ENCODE measurements at places on chromosomes 16 and 17.

GRCh38 chr16:56267888-56268287 lies 76.6 kb downstream of the GNAO1 start:
- no peak for DNase-seq

DNA sequence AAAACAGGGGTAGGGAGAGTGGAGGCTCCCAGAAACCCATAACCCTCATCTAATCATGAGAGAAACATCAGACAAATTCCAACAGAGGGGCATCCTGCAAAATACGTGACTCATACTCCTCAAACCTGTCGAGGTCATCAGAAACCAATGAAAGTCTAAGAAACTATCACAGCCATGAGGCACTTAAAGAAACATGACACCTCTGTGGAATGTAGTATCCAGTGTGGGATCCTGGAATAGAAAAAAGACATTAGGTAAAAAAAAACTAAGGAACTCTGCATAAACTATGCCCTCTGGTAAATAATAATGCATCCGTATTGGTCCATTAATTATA lies 16.4 kb downstream of the CDH5 start:
- no peak for DNase-seq

GRCh38 chr17:72735592-72735991 lies 356.9 kb downstream of the SLC39A11 start:
- DNase-seq, result no peak

GRCh38 chr17:55177159-55177854 lies 87.5 kb upstream of the HLF start:
- no peak for DNase-seq

- DNase-seq, result no peak
These were observed 29.4 kb downstream of the KATNIP start for GRCh38 chr16:27579087-27579980.

- no peak for DNase-seq
These were observed 31.7 kb downstream of the RNF112 start for GRCh38 chr17:19442731-19443130.

DNA sequence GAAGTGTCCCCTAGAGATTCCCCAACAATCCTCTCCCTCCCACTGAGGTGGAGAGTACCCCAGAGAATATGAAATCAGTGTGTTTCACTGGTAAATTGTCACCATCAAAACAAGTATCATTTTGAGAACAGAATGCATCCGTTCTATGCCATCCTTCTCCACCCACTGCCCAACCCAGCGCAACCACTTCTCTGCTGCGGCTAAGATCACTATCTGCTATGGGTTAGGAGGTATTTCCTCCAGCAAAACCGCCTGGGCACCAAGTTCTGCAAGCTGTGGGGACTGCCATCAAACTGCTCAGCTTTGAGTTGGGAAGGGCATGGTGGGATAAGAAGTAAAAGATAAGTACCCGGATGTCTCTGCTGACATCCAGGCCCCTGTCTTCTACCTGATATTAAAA lies 24.4 kb downstream of the CNTNAP1 start:
- no peak for DNase-seq

DNA sequence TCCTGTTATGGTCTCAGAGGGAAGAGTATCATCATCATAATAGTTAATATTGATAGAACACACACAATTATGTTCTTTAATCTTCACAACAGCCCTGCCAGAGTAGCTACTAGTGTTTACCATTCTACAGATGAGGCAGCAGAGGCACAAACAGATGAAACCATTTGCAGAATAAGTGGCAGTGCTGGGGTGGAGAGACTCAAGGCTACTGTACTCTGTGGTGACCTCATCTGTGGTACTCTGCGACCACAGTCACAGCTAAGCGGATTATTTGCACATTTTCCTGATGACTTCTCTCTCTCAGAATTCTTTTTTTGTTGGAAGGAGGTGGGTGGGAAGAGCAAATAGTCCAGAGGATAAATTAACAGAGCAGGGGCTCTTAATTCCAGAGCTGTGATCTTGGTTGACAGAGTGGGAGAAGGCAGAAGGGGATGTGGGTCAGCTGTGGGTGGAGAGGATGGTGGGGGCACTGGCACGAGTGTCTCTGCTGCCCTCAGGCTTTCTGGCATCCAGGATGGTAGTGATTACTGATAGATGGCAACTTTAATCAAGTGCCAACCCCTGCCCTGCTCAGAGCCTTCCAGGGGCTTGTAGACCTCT lies 41.8 kb downstream of the MRM1 start:
- no peak for DNase-seq

DNA sequence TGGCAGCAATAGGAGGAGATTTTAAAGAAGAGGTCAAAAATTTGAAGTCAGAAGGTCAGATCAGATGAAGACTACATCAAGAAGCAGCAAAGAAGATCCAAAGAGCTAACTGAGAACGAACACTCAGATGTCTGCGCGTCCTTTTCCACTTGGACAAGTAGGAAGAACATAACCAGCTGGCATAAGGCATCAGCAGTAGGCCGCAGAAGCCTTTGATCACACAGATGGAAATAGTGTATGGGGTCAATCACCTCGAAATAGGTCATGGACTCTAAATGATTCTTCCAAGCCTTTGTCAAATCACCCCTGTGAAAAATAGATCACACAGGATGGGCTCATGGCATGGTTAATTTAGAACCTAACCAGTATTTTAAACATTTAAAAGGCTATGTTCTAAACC lies 56.4 kb upstream of the TOM1L1 start:
- DNase-seq, result no peak

GRCh38 chr16:84541999-84542817 lies 37.7 kb upstream of the MEAK7 start:
- no peak for DNase-seq

DNA sequence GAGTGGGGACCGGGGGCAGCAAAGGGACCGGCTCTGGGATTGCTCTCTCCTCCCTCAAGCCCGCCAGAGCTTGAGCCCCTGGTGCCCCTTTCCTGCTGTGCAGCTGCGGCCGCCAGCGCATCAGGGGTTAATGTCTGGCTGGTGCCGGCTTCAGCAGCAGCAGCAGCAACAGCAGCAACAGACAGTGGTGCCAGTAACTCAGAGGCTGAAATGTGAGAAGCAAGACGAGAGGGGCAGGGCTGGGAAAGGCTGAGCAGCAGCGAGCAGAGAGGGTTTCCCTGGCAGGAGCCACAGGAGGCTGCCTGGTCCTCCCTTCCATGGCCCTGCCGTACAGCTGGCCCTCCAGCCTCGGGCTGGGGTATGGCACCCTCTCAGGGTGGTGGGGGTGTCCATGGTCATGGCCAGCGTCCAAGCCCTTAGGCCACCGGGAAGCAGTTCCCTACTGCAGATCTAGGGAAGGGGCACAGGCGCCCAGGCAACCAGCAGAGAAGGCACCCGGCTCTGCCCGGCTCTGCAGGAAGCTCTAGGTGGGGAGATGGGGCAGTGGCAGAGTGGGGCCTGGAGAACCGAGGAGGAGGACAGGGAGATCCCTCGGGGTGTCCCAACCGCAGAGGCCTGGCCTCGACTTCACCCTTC lies 21.1 kb upstream of the TFAP4 start:
- no peak for DNase-seq

GRCh38 chr17:55394357-55395021 lies 27.1 kb downstream of the MMD start:
- DNase-seq, result peak; percentile 51

- DNase-seq, result peak; percentile 48
These were observed 15.2 kb downstream of the KRT23 start for GRCh38 chr17:40922239-40922638.

DNA sequence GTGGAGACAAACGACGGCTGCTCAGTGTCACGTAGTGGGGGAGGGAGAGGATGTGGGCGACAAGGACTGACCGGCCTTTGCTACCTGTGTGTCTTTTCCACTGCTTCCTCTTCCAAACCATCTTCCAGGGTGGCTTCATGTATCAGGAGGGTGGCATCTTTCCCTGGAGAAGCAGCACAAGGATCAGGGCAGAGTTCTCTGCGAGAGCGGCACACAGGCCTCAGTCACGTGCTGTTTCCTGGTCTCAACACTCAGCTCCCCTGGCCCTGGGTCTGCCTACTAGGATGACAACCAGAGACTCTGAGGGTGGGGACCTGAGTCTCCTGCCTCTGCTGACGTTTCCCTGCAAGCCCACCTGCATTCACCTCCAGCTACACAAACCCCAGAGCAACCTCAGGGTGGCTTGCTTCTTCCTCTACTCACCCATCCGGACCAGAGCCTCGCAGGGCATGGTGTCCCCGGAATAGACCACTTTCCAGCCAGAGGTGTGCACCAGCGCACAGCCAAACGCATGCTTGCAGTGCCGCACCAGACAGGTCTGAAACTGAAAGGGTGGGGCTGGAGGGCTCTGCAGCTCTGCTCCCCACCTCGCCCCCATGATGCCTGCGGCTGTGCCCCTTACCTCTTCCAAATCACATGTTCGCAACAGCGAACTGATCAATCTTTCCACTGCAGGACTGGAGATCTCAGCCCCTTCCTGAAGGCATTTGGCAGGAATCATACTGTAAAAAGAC lies 23.3 kb downstream of the ELAC2 start:
- no peak for DNase-seq

DNA sequence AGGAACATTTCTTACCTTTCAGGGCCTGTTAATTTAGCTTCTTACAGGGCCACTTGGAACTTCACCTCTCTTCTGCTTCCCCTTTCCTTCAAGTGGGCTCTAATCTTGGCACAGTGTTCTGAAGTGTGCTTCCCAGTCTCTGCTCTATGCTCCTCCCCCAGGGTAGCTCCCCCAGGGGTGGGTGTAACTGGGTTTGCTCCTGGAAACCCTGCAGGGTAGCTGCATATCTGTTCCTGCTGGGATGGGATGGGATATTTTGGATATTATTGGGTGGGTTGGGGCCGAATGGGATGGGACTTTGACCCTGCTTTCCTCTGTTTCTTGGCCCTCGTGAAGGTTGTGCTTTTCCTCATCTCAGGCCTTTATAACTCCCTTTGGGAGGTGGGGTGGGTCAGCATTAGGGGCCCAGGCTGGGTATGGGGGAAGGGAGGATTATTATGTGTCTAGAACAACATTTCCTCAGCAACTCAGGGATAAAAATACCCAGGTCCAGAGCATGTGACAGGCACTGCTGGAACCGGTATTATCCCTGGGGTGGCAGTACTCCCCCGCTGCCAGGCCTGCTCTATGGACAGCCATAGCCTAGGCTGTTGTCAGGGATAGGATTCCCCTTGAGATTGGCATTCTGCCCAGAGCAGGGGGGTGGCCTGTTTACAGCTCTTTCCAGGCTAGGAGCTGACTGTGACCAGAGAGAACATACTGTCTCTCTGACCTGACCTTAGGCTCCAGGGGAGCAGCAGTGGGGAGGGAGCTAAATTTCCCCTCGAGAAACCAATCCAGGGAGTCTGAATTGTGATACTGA lies 5.0 kb downstream of the NFE2L1 start:
- DNase-seq, result peak; percentile 74

DNA sequence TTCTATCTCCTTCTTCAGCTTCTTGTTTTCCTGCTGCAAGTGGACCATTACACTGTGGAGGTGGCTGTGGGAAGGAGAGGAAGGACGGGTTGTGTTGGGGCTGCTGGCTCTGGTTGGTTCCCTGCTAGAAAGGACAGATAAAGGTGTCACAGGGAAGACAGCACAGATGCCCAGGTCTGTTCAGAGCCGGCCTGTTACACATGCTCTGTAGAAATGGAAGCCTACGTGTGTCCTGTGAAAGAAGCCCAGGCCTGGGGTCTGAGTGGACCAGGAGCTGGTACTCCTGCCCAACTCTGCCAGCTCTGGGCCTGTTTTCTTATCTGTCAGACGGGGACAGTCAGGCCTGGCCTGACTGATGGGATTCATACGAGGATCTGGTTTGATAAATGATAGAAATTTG lies 26.4 kb downstream of the DHX38 start:
- DNase-seq, result no peak

- DNase-seq, result no peak
These were observed 24.9 kb downstream of the ZC3H18 start for GRCh38 chr16:88595101-88595500.

DNA sequence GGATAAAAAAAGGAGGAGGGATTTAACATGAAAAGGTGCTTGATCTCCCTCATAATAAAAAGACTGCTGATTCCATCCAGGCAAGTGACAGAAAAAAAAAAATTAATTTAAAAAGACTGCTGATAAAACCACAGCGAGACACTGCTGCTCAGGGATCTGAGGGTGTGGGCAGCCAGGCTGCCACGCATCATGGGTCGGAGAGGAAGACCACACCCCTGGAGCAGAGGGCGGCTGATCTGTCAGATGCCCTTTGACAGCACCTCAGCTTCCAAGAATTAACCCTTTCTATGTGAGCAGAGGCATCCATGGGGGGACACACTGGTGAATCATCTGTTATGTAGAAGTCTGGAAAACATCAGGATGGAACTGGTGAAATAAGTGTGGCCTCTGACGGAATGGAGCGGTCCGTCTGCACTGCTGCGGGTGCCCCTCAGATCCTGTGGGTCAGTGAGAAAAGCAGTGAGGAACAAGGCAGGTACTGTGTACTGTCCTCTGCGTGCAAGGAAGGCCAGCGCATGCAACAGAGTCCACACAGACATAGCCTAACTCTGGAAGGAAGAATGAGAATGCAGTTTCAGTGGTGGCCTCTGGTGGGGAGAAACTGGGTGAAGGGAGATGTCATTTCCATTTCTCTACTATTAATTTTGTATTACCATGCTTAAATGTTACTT lies 19.8 kb downstream of the MAPT start:
- DNase-seq, result no peak

GRCh38 chr17:48149787-48150463 lies 42.4 kb downstream of the SNX11 start:
- no peak for DNase-seq

GRCh38 chr16:85491798-85492294 lies 121.3 kb upstream of the GSE1 start:
- peak; percentile 67 for DNase-seq

- no peak for DNase-seq
These were observed 20.7 kb downstream of the DCAKD start for GRCh38 chr17:45030733-45031132.

DNA sequence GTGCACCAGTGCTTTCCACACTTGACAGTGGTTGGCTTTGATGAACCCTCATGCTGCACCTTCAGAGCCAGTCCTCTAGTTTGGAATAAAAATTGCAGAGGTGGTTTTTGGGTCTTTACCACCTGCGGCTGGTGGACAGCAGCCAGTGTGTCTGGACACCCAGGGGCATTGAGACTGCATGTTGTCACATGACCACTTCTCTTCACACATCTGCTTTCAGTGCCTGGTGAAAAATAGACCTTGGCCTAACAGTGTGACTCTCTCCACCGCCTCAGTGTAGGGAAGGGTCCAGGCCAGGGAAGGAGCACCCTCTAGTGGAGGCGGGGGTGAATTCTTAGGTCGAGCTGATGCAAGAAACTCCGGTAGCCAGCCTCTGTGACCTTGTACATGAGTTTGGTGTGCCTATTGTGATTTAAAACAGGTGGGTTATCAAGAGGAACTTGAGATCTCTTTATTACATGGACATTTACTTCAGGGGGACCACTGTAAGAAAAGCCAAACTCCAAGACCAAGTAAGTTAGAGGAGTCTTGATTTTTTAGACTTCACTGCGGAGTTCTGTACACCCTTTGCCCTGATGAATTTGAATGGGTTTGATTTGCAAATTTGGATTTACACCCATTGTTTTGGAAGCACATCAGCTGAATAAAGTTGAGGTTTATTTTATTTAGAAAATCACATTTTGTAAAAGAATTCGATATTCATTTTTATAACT lies 17.9 kb downstream of the GOSR2 start:
- peak; percentile 89 for DNase-seq

DNA sequence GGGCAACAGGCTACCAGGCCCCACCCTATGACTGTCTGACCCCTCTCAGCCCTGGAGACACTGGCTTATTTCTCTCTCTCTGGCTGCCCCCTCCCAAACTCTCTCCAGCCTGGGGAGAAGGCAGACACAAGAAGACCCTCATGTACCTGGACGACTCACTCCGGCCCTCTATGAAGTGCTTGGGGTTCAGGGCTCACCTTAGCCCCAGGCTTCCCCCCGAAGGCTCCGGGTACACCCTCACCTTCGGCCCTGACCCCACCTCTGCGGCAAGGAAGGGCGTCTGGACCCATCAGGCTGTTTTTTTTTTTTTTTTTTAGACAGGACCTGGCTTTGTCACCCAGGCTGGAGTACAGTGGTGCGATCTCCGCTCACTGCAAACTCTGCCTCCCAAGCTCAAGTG lies 906 bp upstream of the CARMIL2 start:
- DNase-seq, result no peak
